NCI-H1436 treated with DMSO at 0.1 percent for 48 hours (cell line): ENCODE measurements at places on chromosomes 1 and 21.
A peak's percentile ranks its signal among the peaks of the same experiment; 100 is the strongest.

DNA sequence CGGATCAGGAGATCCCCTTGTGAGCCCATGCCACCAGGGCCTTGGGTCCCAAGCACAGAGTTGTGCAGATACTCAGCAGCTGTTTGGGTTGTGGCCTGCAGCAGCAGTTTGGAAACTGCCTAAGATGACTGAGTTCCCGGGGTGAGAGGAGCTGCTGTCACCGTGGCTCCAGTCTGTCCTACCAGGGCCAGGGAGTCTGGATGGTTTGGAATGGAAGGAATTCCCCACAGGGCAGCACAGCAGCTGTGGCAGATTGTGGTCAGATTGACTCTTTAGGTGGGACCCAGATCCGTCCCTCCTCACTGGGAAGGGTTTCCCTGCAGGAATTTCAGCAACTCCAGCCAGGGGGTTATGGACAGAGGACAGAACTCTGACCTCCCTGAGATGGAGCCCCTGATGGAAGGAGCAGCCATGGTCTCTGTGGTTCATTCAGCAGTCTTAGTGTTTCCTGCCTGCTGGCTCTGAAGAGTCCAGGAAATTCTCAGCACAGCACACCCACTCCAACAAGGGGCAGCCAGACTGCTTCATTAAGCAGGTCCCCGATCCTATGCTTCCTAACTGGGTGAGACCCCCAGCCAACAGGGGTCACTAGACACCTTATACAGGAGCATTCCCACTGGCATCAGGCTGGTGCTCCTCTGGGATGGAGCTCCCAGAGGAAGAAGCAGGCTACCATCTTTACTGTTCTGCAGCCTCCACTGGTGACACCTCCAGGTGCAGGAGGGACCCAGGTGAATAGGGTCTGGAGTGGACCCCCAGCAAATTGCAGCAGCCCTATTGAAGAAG lies 51.5 kb upstream of the TNFSF4 start:
- no peak for DNase-seq

DNA sequence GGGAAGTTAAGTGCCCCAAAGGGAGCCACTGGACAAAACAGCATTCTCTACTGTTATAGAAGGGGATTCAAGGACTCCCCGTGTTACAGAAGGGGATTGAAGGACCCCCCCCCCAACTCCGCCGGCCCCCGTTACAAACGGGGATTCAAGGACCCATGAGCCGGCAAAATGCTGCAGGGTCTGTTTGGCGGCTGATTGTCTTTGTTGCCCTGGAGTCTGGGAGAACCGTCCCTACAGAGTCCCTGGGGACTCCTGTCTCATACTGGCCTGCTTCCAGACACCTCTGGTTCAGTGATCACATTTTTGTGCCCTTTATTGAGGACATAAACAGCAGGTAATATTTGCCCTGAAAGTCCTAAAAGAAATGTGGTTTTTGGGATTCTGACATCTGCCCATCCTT lies 96.4 kb downstream of the SYF2 start:
- DNase-seq = no peak

GRCh38 chr1:33826711-33827110 lies 37.2 kb upstream of the HMGB4 start:
- DNase-seq = no peak

DNA sequence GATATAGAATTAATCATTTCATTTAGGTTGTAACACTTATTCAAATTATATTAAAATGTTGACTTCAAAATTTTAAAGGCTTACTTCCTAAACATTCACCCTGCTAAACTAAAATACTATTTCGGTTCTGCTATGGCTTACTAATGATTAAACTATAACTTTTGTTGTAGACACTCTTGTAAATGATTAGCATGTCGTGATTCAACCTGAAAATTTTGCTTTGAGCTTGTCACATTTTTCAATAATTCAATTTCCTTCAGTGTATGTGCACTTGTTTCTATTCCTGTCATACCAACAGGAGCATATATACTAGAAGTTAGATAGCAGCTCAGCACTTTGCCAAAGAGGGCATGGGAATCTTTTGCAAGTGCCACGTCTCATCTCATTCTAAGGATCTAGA lies 1018.8 kb downstream of the AMY1C start:
- no peak for DNase-seq

DNA sequence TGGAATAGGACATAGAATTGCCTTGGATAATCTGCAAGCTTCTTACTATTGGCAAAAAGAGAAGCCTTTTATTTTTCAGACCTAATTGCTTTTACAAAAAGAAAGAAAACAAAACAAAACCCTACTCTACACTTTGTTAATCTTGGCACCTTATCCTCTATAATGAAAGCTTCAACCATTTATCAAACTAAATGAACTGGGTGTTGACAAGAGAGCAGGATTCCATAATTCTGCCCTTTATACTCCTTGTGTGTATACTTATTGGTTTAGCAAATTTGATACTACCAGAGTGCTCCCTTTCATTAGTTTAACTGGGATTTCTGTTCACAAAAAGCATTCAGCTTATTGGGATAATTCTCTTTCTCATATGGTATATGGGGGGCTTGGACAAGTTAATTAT lies 3.0 kb upstream of the TMCC2 start:
- no peak for DNase-seq

GRCh38 chr1:22365331-22366295 lies 86.0 kb upstream of the ZBTB40 start:
- no peak for DNase-seq

GRCh38 chr1:89023026-89023425 lies 360 bp upstream of the GBP3 start:
- DNase-seq = no peak

DNA sequence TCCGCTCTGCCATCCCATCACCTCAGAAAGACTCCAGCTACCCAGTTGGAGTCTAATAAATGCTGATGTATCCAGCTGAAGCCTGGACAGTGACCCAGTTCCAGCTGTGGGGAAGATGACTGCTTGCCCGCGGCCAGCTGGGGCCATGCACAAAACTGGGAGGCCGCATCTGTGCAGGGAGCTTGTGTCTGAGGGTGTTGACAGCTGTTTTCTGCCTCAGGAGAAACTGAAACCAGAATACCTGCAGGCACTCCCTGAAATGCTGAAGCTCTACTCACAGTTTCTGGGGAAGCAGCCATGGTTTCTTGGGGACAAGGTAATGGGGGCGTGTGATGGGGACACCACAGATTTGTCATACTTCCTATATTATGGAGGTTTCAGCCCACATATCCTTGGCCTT lies 3.2 kb downstream of the GSTM2 start:
- no peak for DNase-seq

DNA sequence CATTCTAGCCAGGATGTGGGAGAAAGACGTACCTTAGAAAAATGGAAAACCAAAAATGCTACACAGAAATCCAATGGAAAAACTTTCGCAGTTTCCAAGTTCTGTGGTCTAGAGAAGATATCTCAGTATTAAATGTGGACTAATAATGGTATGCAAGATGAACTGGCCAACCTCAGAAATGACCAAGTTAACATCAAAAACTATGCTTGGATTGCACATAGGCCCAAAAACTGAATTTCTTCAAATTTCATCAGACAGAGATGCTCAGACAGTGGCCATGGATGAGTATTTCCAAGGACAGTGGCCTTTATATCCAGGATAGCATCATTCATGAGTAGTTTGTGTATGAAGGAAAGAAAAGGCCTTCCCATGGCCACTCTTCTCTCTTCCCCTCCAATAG lies 132.2 kb downstream of the TIAM1 start:
- no peak for DNase-seq

DNA sequence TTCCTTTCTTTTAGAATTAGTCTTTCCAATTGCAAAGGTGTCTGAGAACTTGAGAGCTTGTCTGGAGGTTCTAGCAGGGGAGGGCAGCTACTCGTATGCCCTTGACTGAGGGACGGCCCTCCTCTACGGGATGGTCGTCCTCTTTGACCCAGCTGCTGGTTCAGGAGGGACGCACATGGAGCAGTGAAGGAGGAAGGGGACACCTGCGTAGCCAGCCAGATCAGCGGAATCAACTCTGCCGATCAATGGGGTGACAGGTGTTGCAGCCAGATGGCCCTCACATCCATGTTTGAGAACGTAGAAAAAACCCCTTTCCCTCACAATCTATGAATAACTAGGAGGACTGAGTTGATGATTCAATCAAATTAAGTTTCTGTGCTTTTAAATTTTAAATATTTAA lies 15.7 kb upstream of the A3GALT2 start:
- no peak for DNase-seq

GRCh38 chr1:2988256-2988655 lies 33.0 kb upstream of the ACTRT2 start:
- DNase-seq = no peak

- DNase-seq = no peak
These were observed 8.5 kb downstream of the FBXO2 start for GRCh38 chr1:11645670-11646265.

- no peak for DNase-seq
These were observed 105.3 kb downstream of the CACNA1E start for GRCh38 chr1:181588631-181589030.

DNA sequence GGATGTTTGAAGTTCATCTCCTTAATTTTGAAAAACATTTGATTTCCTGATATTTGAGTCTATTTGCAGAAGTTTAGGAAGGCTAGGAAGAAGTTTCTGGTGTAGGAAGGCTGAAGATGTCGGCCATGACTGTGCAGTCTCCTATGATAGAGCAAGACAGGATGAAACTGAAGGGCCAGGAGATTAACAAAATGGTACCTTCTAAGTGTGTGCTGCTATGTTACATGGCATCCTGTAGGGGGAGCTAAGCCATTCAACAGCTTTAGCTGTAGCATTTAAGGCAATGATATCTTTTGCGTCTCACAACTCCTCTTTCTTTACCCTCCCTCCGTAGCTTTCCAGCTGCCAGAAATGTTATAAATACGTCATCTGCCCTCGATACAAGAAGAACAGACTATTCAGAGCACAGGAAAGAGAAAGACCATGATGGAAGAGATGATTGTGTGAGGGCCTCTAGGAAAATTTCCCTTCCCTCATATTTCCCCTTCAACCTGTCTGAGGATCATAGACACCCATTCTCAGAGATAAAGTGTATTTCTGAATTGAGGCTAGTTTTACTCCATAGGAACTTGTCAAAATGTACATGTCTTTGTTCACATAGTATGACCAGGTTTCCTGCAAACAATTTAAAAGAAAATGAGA lies 61.1 kb downstream of the XCL1 start:
- DNase-seq = peak; percentile 18

GRCh38 chr1:198214924-198215323 lies 58.1 kb downstream of the NEK7 start:
- no peak for DNase-seq

- no peak for DNase-seq
These were observed 23.2 kb downstream of the F5 start for GRCh38 chr1:169563019-169563615.

- no peak for DNase-seq
These were observed 113.8 kb upstream of the MAGI3 start for GRCh38 chr1:113276507-113276906.

GRCh38 chr1:92900539-92900938 lies 60.7 kb downstream of the DIPK1A start:
- no peak for DNase-seq

DNA sequence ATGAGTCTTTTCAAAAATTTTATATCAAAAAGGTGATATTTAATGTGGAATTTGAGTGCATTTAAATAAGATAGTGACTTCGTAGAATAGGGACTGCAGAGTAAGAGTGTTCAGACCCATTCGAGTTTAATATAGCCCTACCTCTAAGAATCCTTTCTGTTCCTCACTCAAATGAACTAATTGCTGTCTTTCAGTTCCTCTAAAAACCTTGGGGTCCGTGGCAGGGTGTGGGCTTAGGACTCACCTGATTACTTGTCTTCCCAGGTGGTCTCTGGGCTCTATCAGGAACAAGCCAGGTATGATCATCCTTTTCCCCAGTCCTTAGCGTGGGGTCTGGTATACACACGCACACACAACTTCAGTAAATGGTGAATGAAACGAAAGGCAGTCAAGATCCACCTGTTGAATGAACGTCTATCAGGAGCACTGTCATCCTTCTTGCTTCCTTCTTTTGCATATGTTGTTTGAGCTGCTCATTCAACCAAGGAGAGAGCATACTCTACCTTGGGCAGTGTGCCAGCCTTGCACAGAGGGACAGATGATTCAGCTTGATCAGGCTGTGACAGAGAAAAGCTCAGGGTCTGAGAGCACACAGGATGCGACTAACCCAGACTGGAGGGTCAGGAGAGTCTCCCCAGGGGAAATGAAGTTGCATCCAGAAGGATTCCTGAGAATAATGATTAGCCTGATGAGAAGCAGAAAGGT lies 1.2 kb upstream of the RNF11 start:
- peak; percentile 77 for DNase-seq

GRCh38 chr1:228048659-228049298 lies 33.7 kb upstream of the ARF1 start:
- DNase-seq = no peak

- DNase-seq = no peak
These were observed 32.7 kb downstream of the TUT4 start for GRCh38 chr1:52520148-52520547.

- no peak for DNase-seq
These were observed 223.6 kb downstream of the CENPF start for GRCh38 chr1:214826619-214827018.

DNA sequence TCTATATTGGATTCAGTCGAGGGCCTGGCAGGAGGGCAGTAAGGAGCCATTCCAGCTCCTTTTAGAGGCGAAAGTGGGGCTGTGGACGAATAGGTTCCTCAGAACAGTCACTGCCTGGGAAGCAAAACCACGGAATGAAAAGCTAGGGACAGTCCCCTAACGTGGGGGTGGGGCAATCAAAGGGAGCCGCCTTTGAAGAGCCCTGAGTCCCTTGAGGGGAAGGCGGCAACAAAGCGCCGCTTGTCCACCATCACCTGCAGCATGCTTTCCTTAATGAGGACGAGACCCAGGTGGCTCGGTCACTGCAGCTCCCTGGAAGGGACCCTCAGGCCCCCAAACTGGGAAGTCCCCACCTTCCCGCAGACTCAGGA lies 184.7 kb downstream of the ETS2 start:
- DNase-seq = no peak

GRCh38 chr21:41458121-41458520 lies 32.1 kb downstream of the MX1 start:
- DNase-seq = no peak

DNA sequence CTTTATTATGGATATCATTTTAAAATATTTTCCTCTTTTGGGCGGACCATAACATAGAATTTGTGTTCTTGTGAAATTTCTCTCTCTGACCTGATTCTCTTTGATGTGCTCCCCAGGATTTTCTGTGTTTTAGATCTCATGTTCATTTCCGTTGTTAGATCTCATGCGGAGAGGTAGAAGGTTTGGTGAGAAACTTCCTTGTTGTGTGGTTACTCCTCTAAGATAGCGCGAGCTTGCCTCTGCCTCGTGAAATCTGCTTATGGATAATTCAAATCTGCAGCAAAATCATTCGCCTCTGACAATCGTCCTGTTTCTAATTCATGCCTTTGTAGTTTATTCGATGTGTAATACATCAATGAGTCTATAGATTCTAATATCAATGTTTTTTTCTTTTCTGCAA lies 580.4 kb downstream of the USP25 start:
- DNase-seq = no peak

- no peak for DNase-seq
These were observed 612.2 kb upstream of the USP24 start for GRCh38 chr1:55827350-55827749.

DNA sequence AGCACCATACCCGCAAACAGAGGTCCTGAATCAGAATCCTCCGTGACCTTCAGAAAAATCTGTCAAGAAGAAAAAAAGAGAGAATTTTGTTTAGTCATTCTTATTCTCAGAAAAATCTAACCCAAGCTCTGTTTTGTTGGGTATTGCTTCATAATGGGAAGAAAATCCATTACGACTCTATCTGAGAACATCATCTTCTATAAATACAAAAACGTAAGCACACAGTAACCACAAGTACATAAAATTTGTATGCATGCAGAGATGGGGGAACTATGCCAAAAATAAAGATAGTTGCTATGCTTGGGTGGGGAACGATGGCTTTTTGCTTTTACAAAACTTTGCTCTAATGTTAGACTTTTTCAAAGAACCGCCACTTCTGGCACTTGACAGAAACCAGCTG lies 84.2 kb downstream of the ABCA4 start:
- DNase-seq = no peak
